Activated CD4-positive, alpha-beta memory T cell treated with anti-CD3 and anti-CD28 coated beads, Interleukin-2, amount 10 ng/mL, durations not matched to agents 7 days and 5 days (primary cell): ENCODE measurements at places on chromosomes 4 and X.

- H3K36me3 ChIP-seq = no peaks in the 10 kb centered on the region
- no peak overlapping the region for H3K4me3 ChIP-seq
- H3K4me1 ChIP-seq = no peaks in the 10 kb centered on the region
- H3K27me3 ChIP-seq = peaks cover 12% of the 10 kb centered on the region
Observed at GRCh38 chr4:143082701-143083100, 102.0 kb upstream of the USP38 start.

GRCh38 chr4:142282870-142283431 lies 563.1 kb downstream of the INPP4B start:
- peaks cover 6% of the 10 kb centered on the region for H3K36me3 ChIP-seq
- peaks cover 11% of the 10 kb centered on the region for H3K4me1 ChIP-seq
- no peak overlapping the region for H3K27ac ChIP-seq
- H3K27me3 ChIP-seq = no peaks in the 10 kb centered on the region

DNA sequence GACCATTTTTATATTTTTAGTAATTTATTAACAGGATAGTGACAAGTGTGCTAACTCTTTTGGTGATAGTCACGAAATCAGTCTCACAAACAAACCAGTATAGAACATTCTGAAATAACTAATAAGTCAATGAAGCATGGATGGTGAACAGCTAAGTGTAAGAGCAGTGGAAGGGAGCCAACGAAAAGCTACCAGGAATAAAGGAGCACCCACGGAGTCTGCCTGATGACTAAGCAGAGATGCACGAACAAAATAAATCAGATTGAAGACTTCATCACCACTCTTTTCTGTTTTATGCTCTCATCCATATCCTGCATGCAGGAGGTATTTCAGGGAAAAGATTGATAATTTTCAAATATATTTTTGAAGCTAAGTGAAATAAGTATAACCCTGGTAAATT lies 891.1 kb upstream of the HS3ST1 start:
- no peaks in the 10 kb centered on the region for H3K27me3 ChIP-seq
- no peak overlapping the region for H3K4me3 ChIP-seq
- H3K36me3 ChIP-seq = no peaks in the 10 kb centered on the region
- H3K27ac ChIP-seq = no peak overlapping the region
- H3K4me1 ChIP-seq = no peaks in the 10 kb centered on the region

- peaks cover 23% of the 10 kb centered on the region for H3K36me3 ChIP-seq
- no peaks in the 10 kb centered on the region for H3K27me3 ChIP-seq
- H3K27ac ChIP-seq = peak overlapping the region; percentile 84
- H3K4me3 ChIP-seq = peak overlapping the region; percentile 82
- peaks cover 45% of the 10 kb centered on the region for H3K4me1 ChIP-seq
- DNase-seq = no peak
Observed at GRCh38 chrX:70455366-70456202, 10.9 kb downstream of the DLG3 start.

DNA sequence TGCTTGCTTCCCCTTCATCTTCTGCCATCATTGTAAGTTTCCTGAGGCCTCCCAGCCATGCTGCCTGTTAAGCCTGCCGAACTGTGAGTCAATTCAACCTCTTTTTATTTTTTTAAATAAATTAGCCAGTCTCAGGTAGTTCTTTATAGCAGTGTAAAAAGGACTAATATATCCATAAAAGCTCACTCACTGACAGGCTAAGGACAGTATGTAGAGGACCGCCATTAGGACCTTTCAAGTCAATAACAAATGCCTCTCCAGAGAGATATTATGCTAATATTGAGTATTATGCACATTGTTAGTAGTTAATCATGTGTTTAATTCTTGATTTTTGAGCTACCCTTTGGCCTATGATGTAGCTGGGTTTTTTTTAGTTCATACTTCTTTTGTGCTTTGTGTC lies 62.6 kb upstream of the GYPA start:
- DNase-seq = no peak
- H3K4me3 ChIP-seq = no peak overlapping the region
- no peaks in the 10 kb centered on the region for H3K4me1 ChIP-seq
- H3K27me3 ChIP-seq = peaks cover 3% of the 10 kb centered on the region

DNA sequence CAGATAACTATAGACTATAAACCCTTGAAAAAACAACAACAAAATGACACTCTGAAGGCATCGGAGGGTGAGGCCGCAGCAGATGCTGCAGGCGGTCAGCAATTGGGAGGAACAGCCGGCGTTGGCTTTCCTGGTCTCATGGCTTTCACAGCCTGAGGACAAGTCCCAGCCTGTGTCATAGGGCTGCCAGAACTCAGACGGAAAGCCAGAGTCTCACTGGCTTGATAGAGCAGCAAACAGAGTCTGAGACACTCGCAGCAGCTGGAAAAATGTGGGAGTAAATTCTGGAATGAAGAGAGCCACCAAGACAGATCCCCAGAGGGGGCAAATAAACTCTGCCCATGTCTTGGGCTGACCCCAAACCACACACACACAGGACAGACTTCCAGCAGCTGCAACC lies 86.3 kb downstream of the PPP2R2C start:
- H3K36me3 ChIP-seq = no peaks in the 10 kb centered on the region
- peaks cover 6% of the 10 kb centered on the region for H3K27me3 ChIP-seq
- H3K4me1 ChIP-seq = no peaks in the 10 kb centered on the region
- H3K27ac ChIP-seq = no peak overlapping the region
- DNase-seq = no peak
- H3K4me3 ChIP-seq = no peak overlapping the region

- DNase-seq = no peak
- H3K27ac ChIP-seq = no peak overlapping the region
- H3K4me3 ChIP-seq = no peak overlapping the region
- H3K36me3 ChIP-seq = no peaks in the 10 kb centered on the region
- H3K27me3 ChIP-seq = peaks cover 7% of the 10 kb centered on the region
- H3K4me1 ChIP-seq = peaks cover 14% of the 10 kb centered on the region
Observed at GRCh38 chr4:150140774-150141400, 62.6 kb downstream of the DCLK2 start.

DNA sequence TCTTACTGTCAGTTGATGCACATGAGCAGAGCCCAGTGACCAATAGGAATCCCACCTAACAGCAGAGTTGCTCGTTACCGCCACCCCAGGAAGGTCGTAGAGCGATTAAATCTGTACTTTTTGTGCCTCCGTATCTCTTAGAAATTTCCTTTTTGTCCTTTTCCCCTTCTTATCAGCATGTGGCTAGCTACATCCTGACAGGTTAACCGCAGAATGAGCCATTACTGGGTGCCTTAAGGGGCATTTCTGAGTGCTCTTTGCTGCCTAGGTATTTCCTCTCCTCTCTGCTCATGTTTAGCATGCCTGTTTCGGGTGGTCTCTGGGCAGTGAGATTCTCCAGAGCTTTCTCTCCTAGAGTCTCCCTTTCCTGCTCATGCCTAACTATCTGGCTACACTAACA lies 530.5 kb downstream of the FAM133A start:
- no peaks in the 10 kb centered on the region for H3K27me3 ChIP-seq
- H3K36me3 ChIP-seq = no peaks in the 10 kb centered on the region
- no peak overlapping the region for H3K4me3 ChIP-seq
- no peak for DNase-seq
- H3K4me1 ChIP-seq = no peaks in the 10 kb centered on the region

DNA sequence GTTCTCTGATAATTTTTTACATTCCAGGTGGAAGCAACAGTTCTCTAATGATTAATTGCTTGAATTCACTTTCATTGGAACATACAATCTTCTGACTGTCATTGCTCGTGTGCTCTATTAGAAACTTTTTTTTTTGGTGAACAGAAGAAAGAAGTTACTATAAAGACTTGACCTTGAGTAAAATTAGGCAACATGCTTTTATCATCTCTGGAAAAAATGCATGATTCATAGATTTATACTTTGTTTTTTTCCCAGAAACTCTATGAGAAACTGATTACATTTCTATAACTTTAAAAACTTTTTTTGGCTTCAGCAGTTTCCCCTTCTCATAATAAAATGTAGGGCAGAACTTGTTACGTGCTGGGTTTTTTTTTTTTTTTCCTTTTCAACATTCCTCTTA lies 167.6 kb downstream of the ARHGAP10 start:
- no peak overlapping the region for H3K27ac ChIP-seq
- no peaks in the 10 kb centered on the region for H3K4me1 ChIP-seq
- peaks cover 25% of the 10 kb centered on the region for H3K36me3 ChIP-seq
- DNase-seq = no peak

DNA sequence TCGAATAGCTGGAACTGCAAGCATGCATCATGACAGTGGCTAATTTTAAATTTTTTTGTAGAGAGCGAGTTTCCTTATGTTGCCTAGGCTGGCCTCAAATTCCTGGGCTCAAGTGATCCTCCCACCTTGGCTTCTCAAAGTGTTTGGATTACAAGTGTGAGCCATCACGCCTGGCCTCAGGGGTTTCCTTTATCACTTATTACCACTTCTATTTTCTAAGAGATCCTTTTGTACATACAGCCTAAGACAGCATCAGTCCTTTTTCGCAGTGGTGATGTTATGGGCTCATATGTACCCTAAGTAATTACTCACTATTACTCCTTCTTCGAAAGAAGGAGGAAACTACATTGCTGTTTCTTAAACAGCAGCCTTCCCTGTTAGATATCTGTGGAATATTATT lies 54.1 kb upstream of the CDKN2AIP start:
- H3K4me3 ChIP-seq = no peak overlapping the region
- no peak for DNase-seq
- H3K27ac ChIP-seq = no peak overlapping the region
- no peaks in the 10 kb centered on the region for H3K36me3 ChIP-seq
